ENCODE measurements at places on chromosomes 5 and 9.

DNA sequence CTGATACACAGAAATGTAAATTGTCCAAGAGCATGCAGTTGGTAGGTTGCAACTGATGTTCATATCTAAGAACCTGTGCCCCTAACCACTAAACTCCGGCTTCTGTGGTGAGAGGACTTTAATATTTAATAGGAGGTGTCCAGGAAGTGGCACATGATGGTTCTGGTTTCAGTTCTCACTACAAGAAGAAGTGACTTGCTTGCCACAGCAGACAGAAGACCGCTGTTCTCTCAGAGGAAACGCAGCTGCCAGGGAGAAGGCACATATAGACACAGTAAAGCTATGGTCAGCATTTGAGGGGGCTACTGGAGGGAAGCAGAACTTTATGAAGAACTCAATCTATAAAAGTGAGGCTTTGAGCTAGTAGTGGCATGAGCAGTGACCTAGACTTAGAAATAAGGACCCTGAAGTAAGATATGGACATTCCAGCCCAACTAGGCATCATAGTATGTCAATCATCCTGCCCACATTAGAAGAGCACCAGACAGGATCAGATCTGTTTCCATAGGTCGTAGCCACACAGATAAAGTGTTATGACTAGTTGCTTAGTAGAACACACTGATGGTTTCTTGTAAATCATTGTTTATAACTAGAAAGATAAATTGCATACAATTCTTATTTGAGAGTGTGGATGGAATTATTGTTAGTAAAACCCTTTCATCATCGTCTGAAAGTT, 36.4 kb upstream of the DAB2 start:
- no peak for DNase-seq

- DNase-seq: no peak
Measured at GRCh38 chr9:4689021-4689420, 9.7 kb downstream of the CDC37L1 start.

- no peak for DNase-seq
Measured at GRCh38 chr5:84706678-84707641, 322.3 kb upstream of the EDIL3 start.

DNA sequence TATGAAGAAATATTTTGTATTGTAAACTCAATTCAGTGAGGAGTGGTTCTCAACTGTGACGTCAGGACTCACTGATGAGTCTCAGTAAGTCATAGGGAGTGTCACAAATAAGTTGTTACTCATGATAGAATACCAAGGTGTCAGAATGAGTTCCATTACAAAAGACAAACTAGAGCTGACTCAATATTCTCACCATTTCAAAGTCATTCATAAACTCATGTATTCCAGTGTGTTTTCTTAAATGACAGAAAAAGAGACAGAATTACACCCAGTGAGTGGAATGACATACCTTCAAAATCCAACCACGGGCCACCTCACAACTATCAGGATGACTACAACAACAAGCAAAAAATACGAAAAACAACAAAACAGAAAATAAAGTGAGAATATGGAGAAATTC, 321.5 kb downstream of the ENC1 start:
- no peak for DNase-seq

All from T-helper 22 cell (primary cell).